Activated naive CD4-positive, alpha-beta T cell treated with anti-CD3 and anti-CD28 coated beads, Interleukin-2, amount 10 ng/mL, durations not matched to agents 5 hours and 36 hours (primary cell): ENCODE measurements at places on chromosomes 1 and 21. TPM values are rescaled to one million over a fixed set of nuclear protein-coding genes. Genes with fewer than 3 reads are reported as not detected.

HAO2 gene
- not detected for total RNA-seq

OBSCN gene
- total RNA-seq: 31.6 TPM

B4GALT3 gene
- 52.2 TPM for total RNA-seq

HFM1 gene
- total RNA-seq: not detected

PIGP gene
- total RNA-seq: 19.3 TPM

ANGPTL7 gene
- not detected for total RNA-seq

LCE3E gene
- not detected for total RNA-seq

KRTAP7-1 gene
- not detected for total RNA-seq

HES5 gene
- 0.25 TPM for total RNA-seq

FAM78B gene
- 0.18 TPM for total RNA-seq

UQCRH gene
- total RNA-seq: 260 TPM

MPZ gene
- total RNA-seq: 6.1 TPM

SDCCAG8 gene
- total RNA-seq: 27.0 TPM

PADI4 gene
- total RNA-seq: 0.71 TPM

OPTC gene
- not detected for total RNA-seq

C2CD4D gene
- total RNA-seq: 0.55 TPM

NHLH1 gene
- 0.18 TPM for total RNA-seq

KCNK1 gene
- total RNA-seq: 0.82 TPM

PTGFR gene
- not detected for total RNA-seq

C4BPA gene
- not detected for total RNA-seq

CHRM3 gene
- total RNA-seq: 0.02 TPM

HHAT gene
- 1.1 TPM for total RNA-seq

OSCP1 gene
- 0.71 TPM for total RNA-seq

TMEM61 gene
- total RNA-seq: not detected

NCDN gene
- 18.3 TPM for total RNA-seq

BRINP2 gene
- total RNA-seq: not detected

RABGGTB gene
- total RNA-seq: 77.8 TPM

C1orf167 gene
- total RNA-seq: not detected

HES3 gene
- total RNA-seq: not detected

FCGR3A gene
- 0.55 TPM for total RNA-seq

USH2A gene
- not detected for total RNA-seq

MAP3K21 gene
- 2.0 TPM for total RNA-seq

TAS1R3 gene
- total RNA-seq: 1.1 TPM

FMO3 gene
- not detected for total RNA-seq

HTR6 gene
- total RNA-seq: not detected

KRTAP21-2 gene
- total RNA-seq: not detected

FTCD gene
- total RNA-seq: 0.23 TPM

FCGR2B gene
- total RNA-seq: not detected

CHI3L1 gene
- not detected for total RNA-seq

NPR1 gene
- not detected for total RNA-seq

HIVEP3 gene
- total RNA-seq: 23.8 TPM
